ENCODE measurements at places on chromosomes 13 and 19.

DNA sequence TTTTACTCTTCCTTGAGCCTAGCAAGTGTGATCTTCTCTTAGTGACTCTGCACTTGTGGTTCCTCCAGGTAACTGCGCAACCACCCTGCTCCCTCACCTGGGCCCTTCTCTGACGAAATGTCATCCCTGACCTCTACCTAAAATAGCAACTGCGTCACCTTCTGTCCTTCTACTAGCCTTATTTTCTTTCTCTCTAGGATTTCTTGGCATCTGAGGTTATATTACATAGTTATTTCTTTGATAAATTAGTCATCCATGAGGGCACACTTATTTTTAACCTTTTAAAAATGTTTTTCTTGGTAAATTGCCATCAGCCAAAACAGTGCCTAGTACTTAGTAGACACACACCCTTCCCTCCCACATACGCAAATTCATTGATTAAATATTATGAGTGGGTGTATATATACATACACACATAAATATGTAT lies 355.5 kb downstream of the ENOX1 start:
- no peak for DNase-seq

GRCh38 chr13:43088093-43088511 lies 64.7 kb downstream of the DNAJC15 start:
- no peak for DNase-seq

DNA sequence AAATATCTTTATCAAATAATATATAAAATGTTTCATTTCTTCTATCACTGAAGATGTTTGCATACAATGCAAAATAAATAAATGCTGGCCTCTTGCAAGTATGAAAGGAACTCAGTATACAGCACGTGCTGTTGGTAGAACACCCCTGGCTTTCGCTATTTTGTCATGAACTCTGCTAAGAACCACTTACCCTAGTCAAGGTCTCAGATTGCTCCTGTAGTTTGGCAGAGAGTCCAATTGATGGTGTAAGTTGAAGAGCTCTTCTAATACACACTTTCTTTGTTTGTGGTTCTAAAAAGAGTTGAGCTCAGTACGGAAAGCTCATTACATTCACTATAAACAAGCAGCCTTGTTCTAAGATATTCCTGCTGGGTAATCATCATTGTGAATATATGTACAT lies 1258.9 kb downstream of the EFNB2 start:
- DNase-seq: no peak

GRCh38 chr13:45678282-45678681 lies 23.8 kb upstream of the CBY2 start:
- no peak for DNase-seq

DNA sequence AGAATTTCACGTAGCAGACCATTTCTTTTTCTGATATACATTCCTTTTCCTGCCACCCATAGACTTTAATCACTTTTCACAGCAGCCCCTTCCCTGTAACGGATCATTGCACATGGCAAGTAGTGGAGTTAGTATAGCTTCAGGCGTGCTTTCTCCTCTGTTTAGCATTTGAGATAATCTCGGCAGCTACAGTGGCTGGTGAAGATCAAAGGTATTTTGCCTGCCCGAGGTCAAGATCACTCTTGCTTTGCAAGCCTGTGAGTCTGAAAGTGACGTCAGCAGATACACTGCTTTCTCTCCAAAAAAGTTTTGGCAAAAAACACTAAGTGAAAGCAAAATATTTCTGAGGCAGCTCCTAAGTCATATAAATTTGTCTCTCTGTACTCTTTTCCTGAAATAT lies 260.0 kb downstream of the NDFIP2 start:
- DNase-seq: no peak

- no peak for DNase-seq
Observed at GRCh38 chr13:36513266-36513665, 81.0 kb downstream of the CCNA1 start.

- DNase-seq: no peak
Observed at GRCh38 chr13:57933606-57934005, 302.1 kb downstream of the PCDH17 start.

DNA sequence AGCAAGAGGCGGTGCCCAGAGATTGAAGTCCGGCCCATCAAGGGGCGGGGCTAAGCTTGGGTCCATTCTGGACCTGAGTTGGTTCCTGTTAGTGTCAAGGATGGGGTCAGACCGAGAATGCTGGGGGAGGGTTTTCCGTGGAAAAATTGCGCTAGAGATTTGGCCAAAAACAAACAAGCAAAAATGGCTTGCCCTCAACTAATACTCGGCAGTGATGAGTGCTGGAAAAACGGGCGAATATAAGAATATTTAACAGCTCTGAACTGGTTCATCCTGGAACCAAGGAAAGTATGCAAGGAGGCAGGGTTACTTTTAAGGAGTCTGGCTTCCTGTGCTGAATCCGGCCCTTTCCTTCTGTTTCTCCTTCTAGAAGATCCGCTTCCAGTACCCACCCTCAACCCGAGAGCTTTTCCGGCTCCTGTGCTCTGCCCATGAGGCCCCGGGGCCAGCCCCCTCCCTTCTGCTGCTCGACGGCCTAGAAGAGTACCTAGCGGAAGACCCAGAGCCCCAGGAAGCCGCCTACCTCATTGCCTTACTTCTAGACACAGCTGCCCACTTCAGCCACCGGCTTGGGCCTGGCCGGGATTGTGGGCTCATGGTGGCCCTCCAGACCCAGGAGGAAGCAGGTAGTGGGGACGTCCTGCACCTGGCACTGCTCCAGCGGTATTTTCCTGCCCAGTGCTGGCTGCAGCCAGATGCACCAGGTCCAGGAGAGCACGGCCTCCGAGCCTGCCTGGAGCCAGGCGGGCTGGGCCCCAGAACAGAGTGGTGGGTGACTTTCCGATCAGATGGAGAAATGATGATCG lies 880 bp downstream of the SWSAP1 start:
- peak; percentile 83 for DNase-seq

GRCh38 chr13:113952151-113952982 lies 21.5 kb downstream of the C13orf46 start:
- no peak for DNase-seq

DNA sequence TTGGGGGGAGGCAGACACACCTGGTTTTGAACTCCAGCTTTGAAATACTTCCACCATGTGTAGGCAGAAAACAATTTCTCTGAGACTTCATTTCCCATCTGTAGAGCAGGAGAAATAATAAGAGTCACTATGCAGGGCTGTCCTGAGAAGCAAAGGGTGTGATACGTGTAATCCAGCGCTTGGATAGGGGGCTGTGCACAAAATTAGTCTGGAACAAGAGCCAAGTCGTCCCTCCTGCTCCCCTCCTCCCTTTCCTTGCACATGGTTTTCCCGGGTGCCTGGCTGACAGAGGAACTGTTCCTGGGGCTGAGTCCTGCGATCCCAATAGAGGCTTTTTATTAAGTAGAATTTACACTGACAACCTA lies 29.6 kb upstream of the UBE2L5 start:
- DNase-seq: no peak

GRCh38 chr13:76708138-76708688 lies 178.0 kb downstream of the KCTD12 start:
- DNase-seq: no peak

- DNase-seq: no peak
Observed at GRCh38 chr19:12526542-12526941, 24.7 kb downstream of the ZNF564 start.

- no peak for DNase-seq
Observed at GRCh38 chr19:43638995-43639518, 593 bp downstream of the CADM4 start.

- no peak for DNase-seq
Observed at GRCh38 chr13:32116210-32116609, 84.6 kb downstream of the FRY start.

GRCh38 chr13:34243403-34243802 lies 425.5 kb downstream of the RFC3 start:
- no peak for DNase-seq

DNA sequence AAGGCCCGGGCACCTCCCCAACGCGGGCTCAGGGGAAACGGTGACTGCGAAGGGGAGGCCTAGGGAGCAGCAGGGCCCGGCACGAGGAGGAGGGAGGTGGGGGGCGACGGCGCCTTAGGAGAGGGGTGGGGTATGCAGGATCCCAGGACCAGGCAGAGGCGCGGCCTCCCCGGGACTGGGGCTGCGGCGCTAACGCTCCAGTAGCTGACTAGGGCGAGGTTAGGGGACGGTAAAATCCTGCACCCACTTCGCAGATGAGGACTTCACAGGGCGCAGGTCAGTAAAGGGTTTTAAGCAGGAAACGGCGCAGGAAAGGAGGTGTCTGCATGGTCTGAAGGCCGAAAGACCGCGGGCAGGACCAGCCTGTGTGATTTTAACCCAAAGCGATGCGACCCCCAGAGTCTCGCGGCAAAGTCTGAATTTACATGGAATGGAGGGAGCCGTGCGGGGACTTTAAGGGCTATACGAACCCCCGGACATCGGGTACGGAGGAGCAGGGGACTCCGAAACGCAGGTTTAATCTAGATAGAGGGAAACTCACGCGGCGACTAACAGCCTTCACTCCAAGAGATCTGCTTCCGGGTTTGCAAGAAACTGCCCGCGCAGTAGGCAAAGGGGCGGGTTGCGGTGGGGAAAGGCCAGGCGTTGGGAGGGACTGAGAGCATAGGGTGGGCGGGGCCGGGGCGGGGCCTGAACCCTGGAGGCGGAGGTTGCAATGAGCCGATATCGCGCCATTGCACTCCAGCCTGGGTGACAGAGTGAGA lies at the start of gene ZNF665:
Gene ZNF665, minus strand, starts transcription at position 588 of the 764 bp plus-strand sequence. CDS start 10,460 bp downstream, outside the sequence.
- DNase-seq: peak; percentile 92

DNA sequence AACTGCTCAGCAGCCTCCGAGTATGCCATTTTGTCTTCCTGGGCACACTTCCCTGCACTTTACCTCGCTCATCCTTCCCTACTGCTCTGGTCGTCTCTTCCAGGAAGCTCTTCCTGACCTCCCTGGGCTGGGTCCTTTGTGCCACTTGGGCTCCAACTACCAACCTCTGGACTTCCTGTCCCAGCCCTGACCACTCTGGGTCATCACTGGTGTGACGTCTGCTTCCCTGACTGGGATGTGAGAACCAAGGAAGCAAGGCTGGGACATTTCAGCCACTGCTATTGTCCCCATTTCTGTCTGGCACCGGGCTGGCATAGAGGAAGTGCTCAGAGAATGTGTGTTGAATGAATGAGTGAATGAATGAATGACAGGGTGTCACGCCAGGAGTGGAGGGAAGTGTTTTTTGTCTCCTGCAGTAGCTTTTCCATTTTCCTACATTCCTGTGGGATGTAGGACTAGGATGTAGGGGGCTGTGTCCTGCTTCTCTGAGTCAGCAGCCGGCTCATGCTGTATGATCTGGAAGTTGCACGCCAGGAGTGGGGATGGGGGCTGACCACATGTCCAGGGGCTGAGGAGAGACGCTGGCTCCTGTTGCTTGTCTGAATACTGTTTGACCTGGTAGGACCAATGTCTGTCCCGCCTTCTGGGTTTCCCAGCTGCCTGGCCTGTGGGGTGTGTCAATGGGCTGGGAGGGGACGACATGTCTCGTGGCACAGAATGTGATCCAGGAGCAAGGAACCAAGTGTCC lies 14.7 kb downstream of the NOVA2 start:
- DNase-seq: no peak

- DNase-seq: no peak
Observed at GRCh38 chr19:30718707-30719106, 346.5 kb downstream of the ZNF536 start.

DNA sequence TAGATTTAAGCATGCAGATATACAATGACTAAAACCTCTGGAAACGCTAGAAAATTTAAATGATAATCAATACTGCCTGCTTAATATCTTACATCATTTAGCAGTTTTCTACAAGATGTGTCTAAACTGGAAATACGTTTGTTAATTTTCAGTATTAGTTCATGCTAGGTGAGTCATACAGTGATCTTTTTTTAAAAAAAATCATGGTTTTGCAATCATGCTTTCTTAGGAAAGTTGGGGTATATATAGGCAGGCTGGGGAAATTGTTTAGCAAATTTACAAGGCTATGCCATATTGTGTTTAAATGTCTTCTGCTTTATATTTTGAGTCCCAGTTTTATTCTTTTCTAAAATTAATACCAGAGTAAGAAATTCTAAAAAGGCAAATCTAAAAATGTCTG lies 245.4 kb upstream of the SPRY2 start:
- DNase-seq: no peak
